ENCODE measurements at places on chromosomes 2 and 18.

- DNase-seq = no peak
Measured at GRCh38 chr2:42769583-42770287, 5.8 kb upstream of the OXER1 start.

DNA sequence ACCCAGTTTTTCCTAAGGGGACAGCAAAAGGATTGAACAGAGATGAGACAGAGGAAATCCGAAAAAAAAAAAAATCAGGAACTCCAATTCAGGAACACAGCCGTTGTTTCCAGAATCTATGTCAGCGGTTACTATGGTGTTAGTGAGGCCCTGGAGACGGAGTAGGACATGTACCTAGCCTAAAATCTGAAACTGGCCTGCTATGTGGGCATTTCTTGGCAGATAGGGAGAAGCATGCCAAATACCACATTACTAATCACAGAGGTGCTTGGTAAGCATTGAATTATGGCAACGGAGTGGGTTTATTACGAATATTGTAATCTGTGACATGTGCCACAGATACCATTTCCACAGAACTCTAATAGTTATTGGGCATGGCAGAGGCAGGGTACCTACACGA, 530.6 kb downstream of the CCDC85A start:
- no peak for DNase-seq

DNA sequence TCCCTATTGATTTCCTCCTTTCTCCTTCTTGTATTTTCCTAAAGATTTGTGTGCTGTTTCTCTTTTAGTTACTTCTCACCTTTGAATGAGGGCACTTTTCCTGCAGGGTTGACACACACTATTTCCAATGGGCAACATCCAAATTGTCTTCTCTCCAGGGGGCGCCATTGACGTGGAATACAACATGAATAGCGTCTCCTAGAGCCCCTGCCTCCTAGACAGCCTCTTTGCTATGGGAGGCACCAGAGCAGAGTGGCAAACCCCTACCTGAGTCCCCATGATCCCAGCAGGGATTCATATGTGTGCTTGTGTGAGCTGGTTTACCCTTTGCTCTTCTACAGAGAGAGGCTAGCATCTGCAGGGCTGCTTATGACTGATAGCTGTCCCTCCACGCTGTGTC, 61.3 kb upstream of the ITSN2 start:
- DNase-seq = peak; percentile 14

- no peak for DNase-seq
Measured at GRCh38 chr2:8036366-8036765, 645.5 kb upstream of the ID2 start.

- no peak for DNase-seq
Measured at GRCh38 chr2:215850380-215850779, 163.0 kb downstream of the MREG start.

GRCh38 chr2:6679471-6679870, 186.2 kb downstream of the CMPK2 start:
- DNase-seq = no peak

DNA sequence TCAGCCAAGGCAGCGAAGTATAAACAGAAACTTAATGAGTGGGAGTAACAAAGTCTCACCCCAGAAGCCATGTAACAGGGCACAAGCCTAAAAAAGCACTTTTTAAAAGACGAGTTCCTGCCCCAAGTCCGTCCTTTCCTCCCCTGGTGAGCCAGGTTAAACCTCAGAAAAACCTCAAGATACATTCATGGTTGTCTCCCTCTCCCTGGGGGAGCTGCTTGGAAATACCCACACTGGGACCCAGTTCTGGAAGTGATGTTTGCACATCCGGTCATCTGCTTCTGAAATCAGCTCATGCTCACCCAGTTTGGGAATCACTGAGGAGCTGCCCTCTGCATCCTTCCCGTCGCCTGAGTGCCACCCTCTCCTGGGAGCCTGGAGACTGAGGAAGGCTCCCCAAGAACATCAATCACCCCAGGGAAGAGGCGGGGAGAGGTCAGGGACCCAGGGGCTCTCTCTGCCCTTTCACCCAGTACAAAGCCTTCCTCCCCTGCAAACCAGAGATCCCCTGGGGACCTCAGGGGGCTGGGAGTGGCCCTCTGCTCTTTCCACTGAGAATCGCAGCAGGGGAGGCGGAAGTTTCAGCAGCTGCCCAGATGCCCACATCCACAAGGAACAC, 150.6 kb upstream of the AGAP1 start:
- DNase-seq = no peak

DNA sequence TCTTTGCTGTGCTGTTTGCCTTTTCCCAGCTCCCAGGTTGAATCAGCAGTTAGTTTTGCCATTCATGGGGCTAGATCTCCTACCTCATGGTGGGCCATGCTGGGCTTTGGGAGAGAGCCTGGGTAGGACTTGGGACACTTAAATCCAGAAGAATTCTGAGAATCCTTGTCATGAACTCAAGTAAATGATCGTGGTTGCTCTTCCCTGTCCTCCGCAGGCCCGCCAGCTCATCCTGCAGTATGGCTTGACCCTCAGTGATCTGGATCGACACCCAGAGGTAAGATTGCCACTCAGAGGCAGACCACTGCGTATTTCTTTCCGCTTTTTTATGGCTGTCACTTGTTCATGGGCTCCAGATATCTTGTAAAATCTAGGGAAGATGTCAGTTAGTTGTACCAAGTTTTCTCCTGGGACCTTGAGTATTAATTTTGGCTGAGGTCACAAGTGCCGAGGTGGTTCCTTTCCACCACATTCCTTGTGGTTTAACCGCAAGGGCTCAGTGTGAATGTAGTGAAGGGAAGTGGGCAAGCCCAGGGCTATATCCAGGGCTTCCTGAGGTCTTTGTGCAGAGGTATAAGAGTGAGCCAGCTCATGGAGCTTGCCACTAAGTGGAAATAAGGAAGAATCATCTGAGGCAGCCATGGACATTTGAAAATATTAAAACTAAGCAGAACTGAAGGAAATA, 37.7 kb downstream of the RPIA start:
- DNase-seq = no peak

- DNase-seq = no peak
Measured at GRCh38 chr2:241191081-241191480, 2.6 kb downstream of the ANO7 start.

DNA sequence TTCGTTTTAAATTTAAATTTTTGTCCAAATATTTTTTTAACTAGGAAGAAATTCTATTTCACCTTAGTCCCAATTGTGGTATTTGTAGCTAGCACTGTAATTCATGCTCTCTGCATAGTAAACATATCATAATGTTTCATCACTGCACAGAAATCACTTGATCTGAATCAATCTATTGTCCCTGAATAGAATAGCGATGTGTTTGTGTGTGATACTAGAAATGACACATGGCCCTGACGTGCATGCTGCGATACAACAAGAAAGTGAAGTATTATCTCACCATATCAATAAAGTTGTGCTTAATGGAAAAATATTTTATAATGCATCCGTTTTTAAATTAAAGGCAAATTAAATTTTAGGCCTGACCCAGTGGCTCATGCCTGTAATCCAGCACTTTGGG, 10.0 kb downstream of the TTL start:
- no peak for DNase-seq

- no peak for DNase-seq
Measured at GRCh38 chr18:5975111-5976002, 80.0 kb upstream of the TMEM200C start.

GRCh38 chr2:118607641-118608040, 239.8 kb downstream of the EN1 start:
- no peak for DNase-seq
